ENCODE measurements at places on chromosomes 1 and 21. TPM values are rescaled to one million over a fixed set of nuclear protein-coding genes. Genes with fewer than 3 reads are reported as not detected.

GRCh38 chr1:67482733-67483482 is 52.7 kb upstream of the SERBP1 start:
- DNase-seq, result no peak

Gene SLC6A17
- 13.9 TPM for total RNA-seq

- DNase-seq, result no peak
These were observed 40.5 kb upstream of the FHAD1 start for GRCh38 chr1:15206418-15207030.

DNA sequence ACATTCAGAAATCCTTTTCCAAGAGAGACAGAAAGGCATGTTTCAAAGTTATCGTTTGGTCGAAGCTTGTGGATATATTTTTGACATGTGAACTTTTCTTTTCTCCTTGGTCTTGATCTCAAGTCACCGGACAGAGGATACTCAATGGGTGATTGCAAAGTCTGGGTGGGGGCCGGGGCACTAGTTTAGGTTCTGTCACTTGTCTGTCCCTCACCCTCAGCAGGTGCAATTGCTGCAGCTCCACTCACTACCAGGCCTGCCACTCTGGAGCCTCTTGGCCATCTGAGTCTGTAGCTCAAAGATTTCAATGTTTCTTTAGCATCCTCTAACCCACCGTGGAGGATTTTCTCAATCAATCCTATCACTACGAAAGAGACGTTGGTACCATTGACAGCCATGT is 246.0 kb upstream of the C1orf174 start:
- DNase-seq, result no peak

GRCh38 chr1:206873603-206874188 is 8.3 kb downstream of the IL20 start:
- no peak for DNase-seq

Gene PRDM15
- 6.7 TPM for total RNA-seq

- no peak for DNase-seq
These were observed 453.7 kb upstream of the RUNX1 start for GRCh38 chr21:35502821-35503220.

Gene G0S2
- 2.3 TPM for total RNA-seq

Gene CDK18
- 0.16 TPM for total RNA-seq

Measured in occipital lobe (tissue), 3 donors.